ENCODE measurements at places on chromosomes 6 and 20.

GRCh38 chr6:83976037-83976755, 57.4 kb upstream of the MRAP2 start:
- DNase-seq = no peak

GRCh38 chr20:5977223-5977622, 26.8 kb downstream of the MCM8 start:
- DNase-seq = no peak

DNA sequence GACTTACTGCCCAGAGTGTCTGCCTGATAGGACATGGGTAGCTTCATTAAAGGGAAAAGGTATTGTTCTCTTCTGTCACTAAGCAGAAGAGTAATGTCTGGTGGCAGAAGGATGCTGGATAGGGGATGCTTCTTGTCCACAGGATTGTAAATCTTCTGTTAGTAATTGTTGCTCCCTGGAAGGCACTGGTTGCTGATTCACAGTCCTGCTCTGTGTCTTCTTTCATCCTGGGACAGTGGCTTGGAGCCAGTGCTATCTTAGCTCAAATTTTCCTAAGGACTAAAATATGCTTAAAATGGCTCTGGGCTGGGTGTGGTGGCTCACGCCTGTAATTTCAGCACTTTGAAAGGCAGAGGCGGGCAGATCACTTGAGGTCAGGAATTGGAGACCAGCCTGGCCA, 48.0 kb downstream of the SYTL3 start:
- DNase-seq = no peak

GRCh38 chr6:81216668-81217067, 535.8 kb downstream of the TENT5A start:
- DNase-seq = no peak

DNA sequence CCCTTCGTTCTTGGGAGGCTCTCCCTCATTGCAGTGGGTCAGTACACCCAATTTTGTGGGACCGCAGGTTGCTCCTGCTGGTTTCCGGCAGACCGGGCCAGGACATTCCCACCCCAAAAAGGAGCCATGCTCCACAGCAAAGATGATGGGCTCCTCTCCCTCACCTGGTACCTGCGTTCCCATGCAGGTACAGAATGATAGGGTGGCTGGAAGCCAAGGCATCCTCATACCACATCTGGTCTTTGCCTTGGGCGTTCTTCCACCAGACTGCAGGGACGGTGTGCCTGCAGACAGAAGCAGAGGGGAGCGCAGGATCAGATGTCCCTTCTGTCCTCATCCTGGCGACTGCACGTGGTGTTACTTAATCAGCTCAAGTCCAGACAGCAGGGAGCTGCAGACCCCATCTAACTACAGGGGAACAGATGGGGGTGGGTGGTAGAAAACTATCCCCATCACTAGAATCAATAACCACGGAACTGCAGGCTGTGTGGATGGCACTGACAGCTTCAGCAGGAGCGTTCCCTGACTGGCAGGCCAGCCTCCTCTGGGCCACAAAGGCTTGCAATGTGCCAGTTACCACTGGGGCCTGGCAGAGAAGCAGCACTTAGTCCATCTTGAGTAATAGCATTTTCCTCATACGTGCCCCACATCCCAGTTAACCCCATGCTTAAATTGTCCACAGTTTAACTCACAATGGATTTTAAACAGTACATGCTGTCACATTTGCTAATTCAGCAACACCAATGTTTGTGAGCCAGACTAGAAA, 70.4 kb downstream of the ABHD12 start:
- peak; percentile 32 for DNase-seq

DNA sequence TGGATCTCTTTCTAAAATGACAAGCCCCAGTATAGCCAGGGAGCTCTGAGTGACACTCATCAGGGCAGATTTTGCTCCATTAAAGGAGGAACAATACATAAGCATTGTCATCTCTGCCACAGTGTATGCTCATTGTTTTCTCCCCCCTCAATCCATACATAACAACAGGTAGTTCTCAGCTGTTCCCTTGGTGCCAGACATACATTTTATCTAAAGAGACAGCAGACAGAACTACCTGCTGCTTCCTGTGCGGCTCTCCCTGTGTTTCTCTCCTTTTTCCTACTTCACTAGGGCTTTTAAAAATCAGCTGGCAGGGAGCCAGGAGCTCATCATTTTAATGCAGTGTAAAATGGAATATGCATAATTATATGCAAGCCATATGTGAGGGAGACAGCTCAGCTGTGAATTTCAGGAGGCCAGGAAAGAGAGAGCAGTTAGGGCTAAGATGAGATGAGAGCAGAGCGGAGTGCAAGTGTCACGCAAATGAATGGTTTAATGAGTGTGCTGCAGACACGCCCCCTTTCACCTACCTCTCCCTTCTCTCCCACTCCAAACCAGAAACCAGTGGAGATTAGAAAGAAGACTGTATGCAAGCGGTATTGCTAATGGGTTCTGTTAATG, 96.0 kb downstream of the SOBP start:
- peak; percentile 33 for DNase-seq

- DNase-seq = no peak
These were observed 5.2 kb downstream of the HFE start for GRCh38 chr6:26092443-26092842.

- DNase-seq = no peak
These were observed 39.7 kb downstream of the AGPAT4 start for GRCh38 chr6:161233986-161234661.

DNA sequence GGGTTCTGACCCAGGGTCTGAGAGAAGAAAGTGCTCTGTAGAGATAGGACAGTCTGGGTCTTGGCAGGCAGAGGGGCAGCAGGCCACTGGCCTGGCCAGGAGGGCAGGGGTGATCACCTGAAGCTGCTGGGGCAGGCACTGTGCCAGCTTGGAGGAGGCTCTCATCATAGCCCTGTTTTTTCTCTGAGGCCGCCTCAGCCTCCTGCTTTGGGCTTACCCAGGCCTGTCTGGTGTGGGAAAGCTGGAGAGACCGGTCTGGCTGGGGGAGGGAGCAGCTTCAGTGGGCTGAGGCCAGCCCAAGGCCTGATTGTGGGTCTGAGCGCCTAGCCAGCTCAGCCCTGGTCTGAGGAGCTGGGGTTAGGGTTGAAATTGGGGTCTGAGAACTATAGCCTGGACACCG, 3.9 kb downstream of the LPIN3 start:
- DNase-seq = no peak

DNA sequence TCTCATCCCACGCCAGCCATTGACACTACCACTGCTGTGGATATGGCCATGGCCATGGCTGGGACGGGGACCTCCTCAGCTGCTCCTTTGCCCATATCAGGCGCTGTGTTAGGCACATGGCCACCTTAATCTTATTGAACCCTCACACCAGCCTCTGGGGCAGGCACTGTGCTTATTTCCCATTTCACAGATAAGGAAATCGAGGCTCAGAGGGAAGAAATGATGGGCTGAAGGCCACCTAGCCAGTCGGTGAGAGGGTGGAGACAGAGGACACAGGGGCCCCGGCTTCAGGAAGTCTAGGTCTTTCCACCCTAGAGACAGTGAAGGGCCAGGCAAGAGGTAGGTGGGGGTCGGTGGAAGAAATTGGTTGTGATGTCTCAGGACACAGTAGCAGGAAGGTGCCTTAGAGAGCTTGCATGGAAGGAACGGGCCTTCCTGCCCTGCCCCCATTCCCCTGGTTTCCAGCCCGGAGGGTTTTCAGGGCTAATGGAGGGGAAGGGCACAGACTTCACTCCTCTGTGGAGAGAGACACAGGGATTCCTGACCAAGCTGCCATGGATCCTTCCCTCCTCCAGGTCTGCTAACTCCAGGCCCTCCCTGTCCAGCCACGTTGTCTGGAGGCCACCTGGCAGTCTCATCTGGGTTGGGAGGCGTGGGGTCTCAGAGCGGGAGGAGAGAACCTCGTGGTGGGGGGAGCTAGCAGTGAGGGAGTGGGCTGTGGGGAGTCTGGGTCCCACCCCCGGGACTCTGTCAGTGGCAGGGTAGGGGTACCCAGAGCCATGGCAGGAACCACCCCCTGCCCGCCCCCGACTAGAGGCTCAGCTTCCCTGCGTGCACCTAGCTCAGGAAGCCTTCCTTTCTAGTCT, 120.4 kb downstream of the VEGFA start:
- DNase-seq = no peak

DNA sequence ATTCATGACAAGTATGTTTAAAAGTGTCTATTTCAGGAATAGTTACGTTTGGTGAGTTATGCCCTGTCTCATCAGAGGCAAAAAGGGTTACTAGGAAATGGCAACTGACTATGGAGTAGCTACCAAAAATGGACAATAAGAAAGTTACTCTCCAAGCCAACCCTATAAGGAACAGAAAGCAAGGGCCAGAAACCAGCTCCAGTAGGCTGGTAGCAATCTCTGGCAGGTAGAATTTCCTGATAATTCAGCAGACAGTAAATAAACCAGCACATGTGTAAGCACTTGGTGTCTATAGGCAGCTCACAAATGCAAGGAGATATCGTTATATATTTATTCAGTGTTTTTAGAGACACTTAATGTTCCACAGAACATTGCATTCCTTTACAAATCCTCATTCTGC, 20.3 kb downstream of the SOX4 start:
- DNase-seq = no peak

- no peak for DNase-seq
These were observed 36.6 kb downstream of the SERPINB1 start for GRCh38 chr6:2805031-2805430.

- no peak for DNase-seq
These were observed 77.7 kb downstream of the OLIG3 start for GRCh38 chr6:137416376-137417109.

- no peak for DNase-seq
These were observed 2.3 kb downstream of the KLHDC3 start for GRCh38 chr6:43016176-43016942.

GRCh38 chr6:63521475-63522210, 50.6 kb upstream of the LOC128125822 start:
- DNase-seq = no peak

DNA sequence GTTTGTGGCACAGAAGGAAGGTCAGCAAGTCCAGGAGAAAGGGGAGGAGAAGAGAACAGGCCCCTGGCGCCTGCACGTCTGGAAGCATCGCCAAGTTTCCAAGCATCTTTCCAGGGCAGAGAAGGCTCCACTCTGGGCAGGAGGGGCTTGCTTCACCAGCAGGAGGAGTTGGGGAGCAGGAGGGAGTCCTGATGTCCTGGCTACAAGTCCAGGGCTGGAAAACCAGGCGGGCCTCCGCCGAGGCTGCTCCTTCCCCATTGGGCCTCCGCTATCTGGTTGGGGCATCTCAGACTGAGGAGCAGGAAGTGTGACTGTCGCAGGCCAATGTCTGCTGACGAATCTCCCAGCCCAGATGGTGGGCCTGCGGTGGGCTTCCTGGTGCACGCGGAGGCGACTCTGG, 421.9 kb downstream of the PREX1 start:
- no peak for DNase-seq

DNA sequence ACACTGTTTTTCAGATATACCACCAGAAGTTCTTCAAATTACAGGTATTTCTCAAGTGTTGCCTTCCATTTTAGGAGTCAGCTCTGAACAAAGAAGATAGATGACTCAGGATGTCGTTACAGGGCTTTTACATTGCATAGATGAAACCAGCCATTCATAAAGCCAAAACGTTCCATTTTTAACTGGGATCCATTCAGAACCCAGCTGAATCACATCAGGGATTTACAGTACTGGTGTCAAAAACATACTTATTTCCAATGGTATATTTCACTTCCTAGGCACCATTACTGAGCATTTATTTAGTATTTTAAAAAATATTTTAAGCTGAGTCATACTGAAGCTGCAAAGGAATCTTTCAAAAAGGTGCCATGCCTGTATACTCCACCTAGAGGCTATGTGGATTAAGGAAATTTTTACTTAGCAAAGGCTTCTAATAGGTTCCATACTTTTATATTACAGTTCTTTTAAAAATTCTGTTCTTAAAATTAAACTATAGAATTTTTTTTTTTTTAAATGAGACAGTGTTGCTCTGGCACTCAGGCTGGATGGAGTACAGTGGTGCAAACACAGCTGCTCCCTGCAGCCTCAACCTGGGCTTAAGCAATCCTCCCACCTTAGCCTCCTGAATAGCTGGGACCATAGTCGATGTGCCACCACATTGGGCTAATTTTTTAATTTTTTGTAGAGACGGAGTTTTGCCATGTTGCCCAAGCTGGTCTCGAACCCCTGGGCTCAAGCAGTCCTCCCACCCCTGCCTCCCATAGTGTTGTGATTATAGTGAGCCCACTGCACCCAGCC, 2.6 kb downstream of the ASF1A start:
- DNase-seq = peak; percentile 68

DNA sequence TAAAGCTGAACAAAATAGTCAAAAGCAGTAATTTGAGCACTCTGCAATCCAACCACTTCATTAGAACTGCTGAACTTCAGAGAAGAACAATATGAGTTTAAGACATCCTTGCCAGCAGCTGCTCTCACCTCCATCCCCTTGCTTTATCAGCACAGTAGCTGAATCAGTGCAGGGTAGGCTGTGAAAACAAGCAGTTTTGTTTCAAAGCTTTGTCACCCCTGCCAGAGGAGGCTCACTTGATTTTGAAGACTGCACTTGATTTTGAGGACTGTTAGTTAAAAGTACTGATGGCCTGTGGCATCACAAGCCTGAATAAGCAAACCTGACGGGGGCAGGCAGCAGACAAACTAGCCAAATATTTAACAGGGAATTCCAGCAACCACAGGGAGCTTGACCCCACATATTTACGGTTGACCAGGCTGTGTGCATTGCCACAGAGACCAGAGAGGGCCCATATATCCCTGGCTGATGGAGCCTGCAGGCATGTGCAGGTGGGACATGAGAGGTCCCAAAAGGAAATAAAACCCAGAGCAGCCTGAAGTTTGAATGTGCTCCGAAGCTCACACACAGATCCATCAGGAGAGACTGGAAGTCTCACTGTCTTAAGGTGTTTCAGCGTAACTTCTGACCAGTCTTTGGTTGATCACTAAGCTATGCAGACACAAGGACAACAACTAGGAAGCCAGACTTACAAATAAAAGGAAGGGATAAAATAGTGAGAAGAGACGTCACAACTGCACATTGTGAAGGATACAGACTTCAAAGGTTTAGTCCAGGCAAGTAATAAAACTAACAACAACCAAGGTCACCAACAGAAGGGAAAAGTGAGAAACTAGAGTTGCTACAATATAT, 97.4 kb downstream of the PDSS2 start:
- no peak for DNase-seq

GRCh38 chr6:170553534-170554012, 466 bp upstream of the PSMB1 start:
- no peak for DNase-seq

Measured in NCI-H2029 treated with DMSO at 0.1 percent for 48 hours (cell line).